ENCODE measurements at places on chromosomes 1 and 21. TPM values are rescaled to one million over a fixed set of nuclear protein-coding genes. Genes with fewer than 3 reads are reported as not detected.

The ABL2 gene
- total RNA-seq: 4.5 TPM

The TMEM79 gene
- 2.6 TPM for total RNA-seq

The ITLN1 gene
- total RNA-seq: 2.4 TPM

The CFAP45 gene
- total RNA-seq: not detected

DNA sequence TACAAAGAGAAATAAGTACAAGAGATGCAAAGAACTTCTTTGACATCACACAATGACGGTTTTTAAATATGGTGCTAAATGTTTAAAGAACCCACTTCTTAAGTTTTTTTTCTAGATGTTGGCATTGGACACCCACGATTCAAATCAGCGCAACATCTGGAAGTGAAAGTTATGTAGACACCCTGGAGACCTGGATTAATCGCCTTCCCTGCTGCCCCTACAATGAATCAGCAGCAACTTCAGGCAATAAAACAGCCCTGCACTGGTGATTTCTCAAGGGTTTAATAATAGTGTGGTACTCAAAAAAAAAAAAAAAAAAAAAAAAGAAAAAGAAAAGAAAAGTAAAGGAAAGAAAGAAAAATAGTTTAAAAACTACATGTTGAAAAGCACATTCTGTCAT, 248.3 kb downstream of the NUF2 start:
- no peak for DNase-seq

DNA sequence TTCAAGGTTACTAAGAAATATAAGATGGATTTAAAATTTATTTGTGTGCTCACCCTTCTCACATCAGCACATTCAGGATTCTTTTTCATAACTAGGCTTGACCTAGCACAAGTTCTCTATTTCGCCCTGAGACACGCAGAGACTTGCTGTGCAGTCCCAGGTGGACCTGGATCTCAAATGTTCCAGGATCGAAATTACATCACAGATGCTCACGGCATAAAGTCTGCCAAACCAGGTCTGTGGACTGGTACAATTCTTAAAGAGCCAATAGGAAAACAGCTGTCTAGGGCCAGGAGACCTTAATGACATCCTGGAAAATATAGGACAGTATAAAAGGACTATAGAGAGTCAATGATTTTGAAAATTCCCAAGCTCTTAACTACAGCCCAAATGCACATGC, 2.2 kb downstream of the PGBD5 start:
- DNase-seq: no peak

GRCh38 chr1:209547626-209548025, 35.9 kb upstream of the CAMK1G start:
- DNase-seq: no peak

- DNase-seq: no peak
Observed at GRCh38 chr1:194469282-194469681, 1282.9 kb upstream of the B3GALT2 start.

- no peak for DNase-seq
Observed at GRCh38 chr1:191615101-191615821, 543.0 kb upstream of the RGS18 start.

Measured in left lobe of liver (tissue), 2 donors.